GDM1 (cell line): ENCODE measurements at places on chromosomes 16 and 17.

- DNase-seq = no peak
Observed at GRCh38 chr16:56994311-56994710, 5.0 kb downstream of the NLRC5 start.

- peak; percentile 11 for DNase-seq
Observed at GRCh38 chr17:47907932-47908562, 12.0 kb downstream of the SP2 start.

- DNase-seq = no peak
Observed at GRCh38 chr16:12096157-12096777, 119.7 kb downstream of the SNX29 start.

GRCh38 chr17:75398279-75398678 is 7.2 kb downstream of the GRB2 start:
- no peak for DNase-seq

- DNase-seq = no peak
Observed at GRCh38 chr17:66953630-66954020, 10.9 kb upstream of the CACNG4 start.

DNA sequence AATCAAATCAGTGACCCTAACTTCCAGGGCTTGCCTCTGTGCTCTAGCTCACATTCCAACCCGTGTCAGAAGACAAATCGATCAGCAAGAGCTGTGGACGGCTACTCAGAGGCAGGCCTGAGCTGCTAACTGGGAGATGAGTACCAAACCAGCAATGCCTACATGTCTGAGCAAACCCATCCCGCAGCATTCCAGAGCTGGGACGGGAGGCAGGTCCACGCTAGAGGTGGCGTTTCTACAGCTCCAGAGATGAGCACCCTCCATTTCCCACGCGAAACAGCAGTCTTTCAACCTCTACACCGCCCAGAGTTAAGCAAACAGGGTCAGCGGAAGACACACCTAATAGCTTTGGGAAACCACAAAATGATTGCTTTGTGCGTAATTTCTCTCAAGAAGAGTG is 6.5 kb downstream of the NXN start:
- DNase-seq = no peak

GRCh38 chr17:13973960-13974651 is 95.2 kb upstream of the COX10 start:
- no peak for DNase-seq

DNA sequence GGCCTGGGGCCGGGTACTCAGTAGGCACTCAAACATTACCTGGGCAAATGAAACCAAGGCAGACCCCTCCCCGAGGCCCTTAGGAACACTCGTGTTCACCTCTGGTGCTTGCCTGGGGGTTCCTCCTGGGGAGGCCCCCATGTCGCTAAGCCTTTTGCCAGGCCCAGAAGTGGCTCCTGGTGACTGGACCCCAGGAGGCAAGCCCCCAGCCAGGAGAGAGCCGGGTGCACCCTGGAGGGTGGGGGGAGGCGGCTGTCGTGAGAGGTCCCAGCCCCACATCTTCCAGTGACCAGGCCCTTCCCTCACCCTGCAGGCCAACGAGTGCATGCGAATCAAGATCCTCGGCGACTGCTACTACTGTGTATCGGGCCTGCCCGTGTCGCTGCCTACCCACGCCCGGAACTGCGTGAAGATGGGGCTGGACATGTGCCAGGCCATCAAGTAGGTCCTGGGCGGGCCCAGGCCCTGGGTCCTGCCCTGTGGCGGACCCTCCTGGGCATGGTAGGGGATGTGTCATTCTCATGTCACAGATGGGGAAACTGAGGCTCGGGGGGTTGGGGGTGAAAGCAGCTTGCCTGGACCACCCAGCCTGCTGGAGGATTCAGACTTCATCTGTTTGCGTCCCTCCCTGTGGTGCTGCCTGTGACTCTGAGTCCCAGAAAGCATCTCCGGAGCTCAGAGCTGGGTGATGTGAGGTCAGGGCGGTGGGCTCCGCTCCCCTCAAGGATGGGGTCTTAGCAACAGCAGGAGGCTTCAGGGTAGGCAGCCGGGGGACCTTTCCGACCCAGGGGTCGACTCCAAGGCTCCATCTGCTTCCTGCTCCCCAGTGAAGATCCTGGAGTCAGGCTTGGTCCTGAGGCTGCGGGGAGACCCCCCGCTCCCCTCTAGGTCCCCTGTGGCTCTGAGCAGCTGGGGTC is 32.5 kb downstream of the ADCY7 start:
- no peak for DNase-seq

GRCh38 chr17:44069974-44070454 is 521 bp upstream of the G6PC3 start:
- DNase-seq = no peak

- DNase-seq = no peak
Observed at GRCh38 chr17:16243385-16243784, 26.4 kb downstream of the PIGL start.

GRCh38 chr17:47733047-47733673 is at the start of gene TBX21:
TSS of gene TBX21 (plus strand) at chr17:47733236. CDS start at chr17:47733455, 219 bp downstream.
- DNase-seq = peak; percentile 36

DNA sequence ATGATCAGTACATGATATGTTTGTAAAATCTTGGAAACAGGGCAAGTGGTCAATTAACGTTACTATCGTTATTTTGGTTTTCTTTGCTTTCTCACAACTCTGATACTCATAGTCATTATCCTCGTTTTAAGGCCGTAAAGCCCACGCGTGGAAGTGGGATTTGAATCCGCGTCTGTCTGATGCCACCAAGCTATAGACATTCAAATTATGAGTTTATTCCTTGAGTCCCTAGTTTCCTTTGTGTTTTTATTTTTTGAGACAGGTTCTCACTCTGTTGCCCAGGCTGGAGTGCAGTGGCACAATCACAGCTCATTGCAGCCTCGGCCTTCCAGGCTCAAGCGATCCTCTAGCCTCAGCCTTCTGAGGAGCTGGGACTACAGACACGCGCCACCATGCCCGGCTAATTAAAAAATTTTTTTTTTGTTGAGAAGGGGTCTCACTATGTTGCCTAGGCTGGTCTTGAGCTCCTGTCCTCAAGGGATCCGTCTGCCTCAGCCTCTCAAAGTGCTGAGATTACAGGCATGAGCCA is 1.0 kb downstream of the DCTN5 start:
- no peak for DNase-seq

DNA sequence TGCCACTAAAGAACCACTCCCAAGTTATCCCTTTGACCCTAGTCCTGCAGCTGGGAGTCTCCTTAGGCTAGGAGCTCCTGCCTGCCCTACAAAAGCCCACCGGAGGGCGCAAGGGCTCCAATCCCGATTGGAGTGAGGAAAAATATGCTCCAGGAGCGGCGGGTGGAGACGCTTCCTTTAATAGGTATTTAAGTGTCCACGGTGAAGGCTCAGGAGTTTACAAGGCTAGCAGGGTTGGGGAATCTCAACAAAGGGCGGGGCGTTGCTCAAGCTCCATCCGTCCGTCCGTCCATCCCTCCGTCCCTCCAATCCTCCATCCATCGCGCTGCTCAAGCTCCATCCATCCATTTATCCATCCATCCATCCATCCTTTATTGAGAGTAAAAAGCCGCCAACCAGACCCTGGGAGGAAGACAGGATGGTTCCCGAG is 556 bp upstream of the SPNS1 start:
- DNase-seq = peak; percentile 22

GRCh38 chr17:78224231-78225087 is 7.0 kb upstream of the TMEM235 start:
- no peak for DNase-seq

DNA sequence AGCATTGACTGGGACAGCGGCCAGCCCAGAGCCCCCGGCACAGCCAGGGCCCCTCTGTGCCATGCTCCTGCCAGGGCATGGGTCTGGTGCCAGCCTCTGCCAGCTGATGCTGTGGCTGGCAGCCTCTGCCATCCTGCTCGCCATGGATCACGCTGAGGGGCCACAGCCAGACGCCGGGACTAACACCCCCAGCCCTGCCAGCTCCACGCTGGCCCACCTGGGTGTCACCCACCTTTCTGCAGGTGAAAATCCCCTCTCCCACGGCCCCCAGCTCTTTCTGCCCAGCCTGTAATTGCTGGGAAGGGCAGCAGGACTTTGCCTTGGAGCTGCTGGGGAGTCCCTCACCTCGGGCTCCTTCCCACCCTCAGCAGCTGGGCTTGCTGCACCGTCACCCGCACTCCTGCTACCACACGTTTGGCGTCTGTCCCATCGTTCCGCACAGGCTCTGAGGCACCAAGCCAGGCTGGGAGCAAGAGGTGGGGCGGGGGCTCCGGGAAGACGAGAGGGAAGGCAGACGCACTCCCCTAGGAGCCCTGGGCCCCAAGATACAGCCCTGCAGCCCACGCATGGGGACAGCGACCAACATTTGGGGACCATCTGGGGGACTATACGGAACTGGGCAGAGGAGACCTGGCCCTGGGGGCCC is 42.0 kb upstream of the ACSF3 start:
- no peak for DNase-seq

- no peak for DNase-seq
Observed at GRCh38 chr16:31713945-31714902, 159.4 kb upstream of the ZNF267 start.

- peak; percentile 63 for DNase-seq
Observed at GRCh38 chr17:35870906-35871819, 2.5 kb upstream of the HEATR9 start.

GRCh38 chr16:87958632-87959031 is 7.4 kb downstream of the BANP start:
- no peak for DNase-seq

DNA sequence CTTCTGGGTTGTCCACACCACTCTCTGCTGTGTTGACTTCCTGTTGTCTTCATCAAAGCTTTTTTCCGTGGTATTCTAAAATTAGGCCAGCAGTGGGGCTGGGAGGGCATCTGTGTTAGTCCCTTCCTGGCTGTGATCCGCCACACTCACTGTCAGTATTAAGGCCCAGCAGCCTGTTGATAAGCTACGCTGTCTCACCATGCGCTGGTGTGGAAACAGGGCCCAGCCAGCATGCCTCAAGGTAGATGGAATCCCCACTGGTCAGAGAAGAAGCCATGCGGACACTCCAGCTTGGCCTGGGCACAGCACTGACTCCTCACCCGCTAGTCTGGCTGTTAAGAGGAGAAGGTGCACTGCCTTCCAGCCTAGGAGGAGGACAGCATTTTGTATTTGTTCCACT is 11.4 kb downstream of the CDR2L start:
- DNase-seq = no peak

DNA sequence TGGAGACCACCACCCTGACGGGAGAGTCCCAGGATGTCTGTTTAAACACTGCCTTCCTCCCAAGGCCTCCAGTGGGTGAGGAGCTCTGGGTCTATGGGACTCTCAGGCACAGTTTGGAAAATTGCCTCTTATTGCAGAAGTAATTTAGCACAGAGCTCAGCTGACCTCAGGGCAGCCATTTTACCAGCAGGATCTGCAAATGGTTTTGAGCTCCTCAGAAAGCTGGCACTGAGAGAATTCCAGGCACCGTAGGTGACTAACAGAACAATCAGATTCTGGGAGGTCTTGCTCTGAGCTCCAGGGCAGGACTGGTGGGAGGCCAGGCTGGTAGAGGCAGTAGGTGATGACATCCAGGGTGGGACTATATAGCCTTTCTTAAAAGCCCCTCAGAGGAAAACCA is 17.3 kb upstream of the C16orf74 start:
- no peak for DNase-seq

DNA sequence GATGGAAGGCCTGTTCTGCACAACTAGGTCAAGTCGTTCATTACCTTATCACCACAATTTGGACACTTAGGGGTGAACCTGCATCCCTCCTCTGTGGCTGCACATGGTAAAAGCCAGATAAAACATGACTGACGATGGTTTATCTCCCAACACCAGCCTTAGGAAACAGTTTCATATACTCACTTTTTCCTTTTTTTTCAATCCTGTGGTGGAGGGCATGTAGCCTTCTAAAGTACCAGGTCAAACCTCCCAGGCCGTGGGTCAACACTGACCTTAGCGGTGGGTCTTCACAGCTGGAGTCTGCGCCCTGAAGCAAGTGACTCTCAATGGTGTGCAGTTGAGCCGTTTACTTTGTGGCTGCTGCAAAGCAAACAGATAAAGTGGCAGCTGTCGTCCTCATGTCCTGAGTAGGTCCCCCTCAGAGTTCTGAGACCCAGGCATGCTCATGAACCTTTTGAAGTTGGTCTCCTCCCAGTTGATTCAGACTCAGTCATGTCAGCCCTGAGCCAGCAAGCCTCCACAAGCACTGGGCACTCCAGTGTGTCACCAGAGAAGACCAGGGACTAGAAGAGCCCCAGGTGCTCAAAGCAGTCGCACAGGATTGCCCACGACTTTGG is 5.9 kb downstream of the FAHD1 start:
- DNase-seq = no peak

DNA sequence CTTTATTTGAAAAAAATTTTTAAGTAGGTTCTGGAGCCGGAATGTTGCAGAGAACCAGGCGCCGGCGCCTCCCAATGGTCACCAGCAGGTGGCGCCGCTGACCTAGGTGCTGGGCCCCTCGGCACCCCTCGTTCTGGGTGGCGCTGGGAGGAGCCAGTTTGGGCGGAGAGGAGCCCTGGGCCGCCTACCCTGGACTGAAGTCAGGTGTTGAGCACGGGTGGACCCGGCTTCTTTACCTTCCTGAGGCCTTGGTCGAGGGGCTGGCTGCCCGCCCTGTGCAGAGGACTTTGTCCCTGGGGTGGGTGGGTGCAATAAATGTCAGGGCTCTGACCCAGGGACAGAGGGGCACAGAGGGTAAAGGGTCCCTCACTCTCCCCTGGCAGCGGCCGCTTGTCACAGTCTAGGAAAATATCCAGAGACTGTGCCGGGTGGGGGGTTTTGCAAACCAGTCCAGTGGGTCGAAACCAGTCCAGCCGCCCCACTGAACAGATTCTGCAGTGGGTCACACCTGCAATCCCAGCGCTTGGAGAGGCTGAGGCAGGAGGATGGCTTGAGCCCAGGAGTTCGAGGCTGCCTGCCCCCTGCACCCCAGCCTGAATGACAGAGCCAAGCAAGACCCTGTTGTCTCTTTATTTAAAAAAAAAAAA is 30.1 kb upstream of the TNFRSF13B start:
- peak; percentile 34 for DNase-seq

GRCh38 chr16:66662445-66663194 is 33.9 kb downstream of the CMTM4 start:
- DNase-seq = no peak

DNA sequence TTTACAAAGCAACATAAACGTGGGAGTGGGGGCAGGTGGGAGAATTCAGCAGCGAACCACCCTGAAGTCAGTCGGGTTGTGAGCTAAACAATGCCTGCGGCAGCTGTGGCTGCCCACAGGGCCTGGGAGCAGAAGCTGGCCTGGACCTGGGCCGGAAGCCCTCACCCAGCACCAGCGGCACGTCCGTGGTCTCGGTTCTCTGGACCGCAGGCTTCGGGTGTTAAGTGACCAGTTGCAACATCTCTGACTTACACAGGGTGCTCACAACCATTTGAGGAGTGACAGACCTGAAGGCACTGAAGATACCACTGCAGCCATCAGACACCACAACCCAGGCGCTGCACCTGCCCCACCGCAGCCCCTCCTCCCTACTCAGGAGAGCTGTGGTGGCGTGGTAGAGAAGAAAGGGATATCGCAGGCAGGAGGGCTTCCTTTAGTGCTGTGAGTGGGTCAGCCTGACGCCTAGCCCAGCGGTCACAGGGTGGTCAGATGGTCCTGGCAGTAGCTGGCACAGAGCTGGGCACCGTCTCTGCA is 33.8 kb downstream of the CBFA2T3 start:
- DNase-seq = no peak
